CD8-positive, alpha-beta T cell (primary cell): ENCODE measurements at places on chromosomes 12 and 14. TPM values are rescaled to one million over a fixed set of nuclear protein-coding genes. Genes with fewer than 3 reads are reported as not detected.

DNA sequence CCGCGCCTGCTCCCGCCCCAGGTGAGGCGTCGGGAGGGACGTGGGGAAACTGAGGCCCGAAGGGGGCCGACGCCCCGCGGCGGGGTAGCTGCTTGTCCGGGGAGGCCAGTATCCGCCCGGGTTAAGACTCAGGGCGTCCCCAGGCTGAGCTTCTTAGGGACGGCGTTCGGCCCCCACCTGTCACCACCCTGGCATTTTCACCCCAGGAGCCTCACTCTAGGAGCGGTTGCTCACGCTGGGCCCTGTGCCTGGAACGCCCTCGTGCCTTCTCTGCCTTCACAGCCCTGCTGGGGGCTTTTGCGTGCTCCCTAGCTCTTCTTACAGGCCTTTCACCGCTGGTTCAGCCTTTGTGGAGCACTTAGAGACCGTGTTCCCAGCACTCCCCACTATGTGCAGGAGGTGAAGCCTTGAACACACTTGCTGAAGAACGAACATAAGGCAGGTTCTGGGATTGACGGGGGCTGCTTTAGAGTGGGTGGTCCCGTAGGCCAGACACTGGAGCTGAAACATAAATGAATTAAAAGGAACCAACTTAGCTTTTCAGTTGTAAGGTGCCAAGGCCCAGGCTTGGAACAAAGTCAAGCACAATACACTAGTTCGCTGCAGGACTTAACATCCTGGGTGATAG, 601 bp downstream of the ZNF839 start:
- DNase-seq, result peak; percentile 29

GRCh38 chr12:83388551-83388950, 701.8 kb downstream of the TMTC2 start:
- no peak for DNase-seq

- DNase-seq, result no peak
Measured at GRCh38 chr12:101634724-101635123, 40.0 kb downstream of the MYBPC1 start.

DNA sequence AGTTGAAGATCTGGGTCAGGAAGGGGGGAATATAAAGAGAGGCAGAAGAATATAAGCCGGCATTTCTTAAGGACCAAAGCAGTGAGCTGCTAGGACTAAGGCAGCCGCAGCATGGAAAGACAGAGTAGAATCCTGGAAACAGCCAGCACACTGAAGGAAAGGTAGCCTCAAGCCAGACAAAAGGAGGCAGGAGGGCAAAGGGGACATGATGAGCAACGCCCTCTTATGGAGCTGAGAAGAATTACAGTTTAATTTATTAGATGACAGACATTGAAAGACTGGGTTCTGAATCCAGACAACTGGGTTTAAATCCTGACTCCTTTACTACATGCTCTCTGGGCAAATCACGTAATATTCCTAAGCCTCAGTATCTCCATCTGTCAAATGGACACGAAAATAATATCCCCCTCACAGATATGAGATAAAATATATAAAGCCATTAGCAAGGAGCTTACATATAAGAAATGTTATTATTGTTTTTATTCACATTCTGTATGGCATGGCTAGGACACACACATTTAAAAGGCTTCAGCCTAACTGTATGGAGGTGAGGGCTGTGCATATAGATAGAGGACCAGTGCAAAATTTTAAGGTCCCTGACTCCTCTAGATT, 8.1 kb upstream of the PCED1B start:
- no peak for DNase-seq

- DNase-seq, result no peak
Measured at GRCh38 chr14:95397325-95397724, 77.6 kb upstream of the CLMN start.

The SDR9C7 gene
- total RNA-seq, result not detected

GRCh38 chr12:69275471-69275891, 36.1 kb downstream of the CPSF6 start:
- DNase-seq, result no peak
